ENCODE measurements at places on chromosomes 3 and 15.

DNA sequence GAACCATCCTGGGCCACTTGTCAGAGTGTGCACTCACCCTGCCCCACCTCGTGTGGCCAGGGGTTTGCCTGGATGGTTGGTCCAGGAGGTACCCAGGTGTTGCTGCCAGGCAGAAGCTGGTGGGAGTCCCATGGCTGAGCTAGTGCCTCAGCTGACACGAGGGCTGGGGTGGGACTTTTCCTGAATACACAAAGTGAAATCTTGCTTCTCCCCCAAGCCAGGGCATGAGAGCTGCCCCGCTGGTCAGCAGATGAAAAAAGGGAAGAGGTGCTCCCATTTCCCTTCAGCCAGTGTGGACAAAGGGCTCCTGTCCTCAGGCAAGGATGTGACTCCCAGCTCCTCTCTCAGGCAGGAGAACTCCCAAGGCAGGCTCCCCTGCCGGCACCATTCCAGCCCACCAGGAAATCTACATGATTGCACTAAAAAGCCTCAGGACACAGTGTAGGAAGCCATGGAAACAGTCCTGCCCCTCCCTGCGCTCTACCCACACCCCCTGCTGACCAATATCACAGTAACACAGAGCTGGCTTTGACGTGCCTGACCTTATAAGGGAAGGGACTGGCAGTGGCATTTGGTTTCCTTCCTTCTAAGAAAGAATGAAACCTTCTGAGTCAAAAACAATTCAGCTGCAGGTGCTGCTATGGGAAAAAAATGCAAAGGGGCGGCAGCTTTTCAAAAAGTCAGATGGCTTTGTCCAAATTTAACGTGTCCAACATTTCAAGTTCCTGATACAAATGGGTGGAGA is 33.9 kb downstream of the MYO5C start:
- peak; percentile 64 for DNase-seq

- DNase-seq: no peak
These were observed 4.3 kb downstream of the ISL2 start for GRCh38 chr15:76340803-76341365.

DNA sequence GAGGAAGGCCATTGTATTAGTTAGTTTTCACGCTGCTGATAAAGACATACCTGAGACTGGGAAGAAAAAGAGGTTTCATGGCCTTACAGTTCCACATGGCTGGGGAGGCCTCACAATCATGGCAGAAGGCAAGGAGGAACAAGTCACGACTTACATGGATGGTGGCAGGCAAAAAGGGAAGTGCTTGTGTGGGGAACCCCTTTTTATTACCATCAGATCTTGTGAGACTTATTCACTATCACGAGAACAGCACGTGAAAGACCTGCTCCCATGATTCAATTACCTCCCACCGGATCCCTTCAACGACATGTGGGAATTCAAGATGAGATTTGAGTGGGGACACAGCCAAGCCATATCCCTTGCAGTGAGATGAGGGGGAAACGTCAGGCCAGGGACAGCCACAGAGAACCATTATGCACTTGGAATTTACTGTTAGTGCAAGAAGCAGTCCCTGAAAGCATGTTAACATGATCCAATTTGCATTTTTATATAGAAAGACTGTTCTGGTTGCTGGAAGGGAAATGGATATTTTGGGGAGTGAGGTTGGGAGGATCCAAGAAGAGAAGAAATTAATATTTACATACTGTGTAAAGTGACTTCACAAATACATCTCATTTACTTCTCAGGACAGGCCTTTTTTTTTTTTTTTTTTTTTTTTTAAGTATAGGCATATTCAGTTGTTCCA is 87.1 kb downstream of the ARNT2 start:
- DNase-seq: no peak

DNA sequence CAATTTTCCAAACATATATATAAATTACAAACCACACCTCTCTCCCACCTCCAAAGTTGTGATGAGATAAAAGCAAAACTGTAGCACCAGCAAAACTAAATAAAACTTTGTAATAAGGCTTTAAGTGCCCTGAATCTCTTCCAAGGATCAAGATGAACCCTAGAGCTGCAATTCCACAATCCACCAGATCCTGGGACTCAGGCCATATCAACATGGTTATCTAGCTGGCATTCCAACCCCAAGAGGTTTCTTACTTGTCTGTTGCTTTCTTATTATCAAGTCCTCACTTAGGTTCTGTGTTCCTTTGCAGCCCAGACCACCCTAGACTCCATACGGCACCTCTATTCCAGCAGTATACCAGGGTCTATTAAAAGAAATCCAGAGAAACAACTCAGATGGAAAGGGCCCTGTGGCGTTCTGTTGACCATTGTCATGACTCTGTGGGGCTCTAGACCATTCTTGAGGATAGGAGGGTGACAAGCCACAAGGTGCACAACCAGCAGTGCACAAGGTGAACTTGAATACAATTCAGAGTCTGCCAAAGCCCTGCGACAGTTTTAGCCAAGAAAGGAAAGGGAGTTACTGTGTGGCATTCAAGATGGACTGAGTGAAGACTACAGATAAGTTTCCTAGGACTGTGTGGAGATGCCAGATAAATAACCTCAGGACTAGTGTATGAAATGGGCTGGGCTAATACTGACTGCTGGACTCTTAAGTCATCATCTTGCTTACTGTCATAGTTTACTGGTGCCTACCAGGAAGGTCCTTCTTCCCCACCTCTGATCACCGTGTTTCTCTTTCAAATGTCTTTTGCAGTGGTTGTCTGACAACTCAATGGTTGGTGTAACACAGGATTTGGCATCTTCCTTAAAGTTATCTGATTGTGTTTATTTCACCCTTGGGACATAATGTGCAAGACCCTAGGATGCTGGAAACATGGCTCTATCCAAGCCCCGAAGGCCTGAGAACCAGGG is 27.2 kb downstream of the ACKR2 start:
- no peak for DNase-seq
